NCI-H69 (cell line): ENCODE measurements at places on chromosomes 2 and 18.

DNA sequence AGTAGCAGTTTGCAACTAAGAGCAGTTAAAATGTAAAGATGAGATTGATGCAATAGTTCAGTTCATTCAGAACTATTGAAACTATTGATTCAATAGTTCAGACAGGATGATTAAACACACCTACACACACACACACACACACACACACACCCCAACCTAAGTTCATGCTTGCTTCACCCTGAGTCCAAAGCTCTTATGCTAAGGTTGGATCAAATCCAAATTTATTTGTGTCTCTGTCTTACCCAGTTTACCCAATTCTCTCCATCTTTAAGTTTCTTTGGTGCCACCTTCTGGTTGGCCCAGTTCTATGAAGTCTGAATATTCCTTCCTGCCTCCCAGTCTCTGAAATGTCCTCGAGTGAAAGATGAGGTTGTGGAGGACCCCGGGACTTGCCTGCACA, 5.1 kb downstream of the SERPINB8 start:
- DNase-seq, result peak; percentile 68

GRCh38 chr2:182128821-182129707, 143.4 kb downstream of the PPP1R1C start:
- no peak for DNase-seq

- DNase-seq, result no peak
These were observed 824 bp upstream of the VPS54 start for GRCh38 chr2:64019975-64020528.

DNA sequence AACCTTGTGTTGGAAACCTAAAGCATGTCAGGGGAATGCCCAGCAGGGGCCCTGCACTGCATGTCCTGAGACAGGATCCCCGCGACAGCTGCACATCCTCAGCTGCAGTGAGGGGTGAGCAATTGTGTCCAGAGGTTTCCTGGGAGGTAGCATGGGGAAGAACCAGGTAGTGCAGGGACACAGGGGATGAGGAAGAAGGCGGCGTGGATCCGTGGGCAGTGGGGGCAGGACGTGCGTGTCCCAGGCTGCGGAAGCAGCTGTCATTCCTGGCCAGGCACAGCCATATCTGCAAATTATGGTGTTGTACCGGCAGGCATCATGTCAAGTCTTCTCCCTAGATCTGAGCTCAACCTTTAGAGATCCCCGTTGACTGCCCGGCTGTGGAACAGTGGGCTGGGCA, 238.2 kb upstream of the MYT1L start:
- no peak for DNase-seq

DNA sequence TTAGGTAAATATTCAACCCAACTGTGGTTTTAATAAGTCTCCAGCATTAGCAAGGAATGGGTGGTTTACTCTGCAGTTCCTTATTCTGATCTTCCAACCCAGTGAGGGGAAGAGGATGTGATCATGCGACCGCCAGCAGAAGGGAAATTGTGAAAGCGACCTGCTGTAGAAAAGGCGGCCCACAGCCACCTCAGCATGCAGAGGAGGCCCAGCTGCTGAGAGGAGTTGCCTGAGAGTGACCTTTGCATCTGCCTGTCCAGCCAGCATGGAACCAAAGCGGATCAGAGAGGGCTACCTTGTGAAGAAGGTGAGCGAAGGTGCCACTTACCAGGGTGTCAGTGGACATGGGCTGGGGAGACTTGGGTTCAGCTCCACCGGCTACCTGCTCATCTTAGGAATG, at the start of gene PLEK:
PLEK (plus strand) TSS at position 196 of the 400 bp plus-strand sequence; CDS start at position 266, 70 bp downstream.
- DNase-seq, result no peak

- DNase-seq, result peak; percentile 3
These were observed 121.9 kb downstream of the HDAC4 start for GRCh38 chr2:239278941-239279365.

DNA sequence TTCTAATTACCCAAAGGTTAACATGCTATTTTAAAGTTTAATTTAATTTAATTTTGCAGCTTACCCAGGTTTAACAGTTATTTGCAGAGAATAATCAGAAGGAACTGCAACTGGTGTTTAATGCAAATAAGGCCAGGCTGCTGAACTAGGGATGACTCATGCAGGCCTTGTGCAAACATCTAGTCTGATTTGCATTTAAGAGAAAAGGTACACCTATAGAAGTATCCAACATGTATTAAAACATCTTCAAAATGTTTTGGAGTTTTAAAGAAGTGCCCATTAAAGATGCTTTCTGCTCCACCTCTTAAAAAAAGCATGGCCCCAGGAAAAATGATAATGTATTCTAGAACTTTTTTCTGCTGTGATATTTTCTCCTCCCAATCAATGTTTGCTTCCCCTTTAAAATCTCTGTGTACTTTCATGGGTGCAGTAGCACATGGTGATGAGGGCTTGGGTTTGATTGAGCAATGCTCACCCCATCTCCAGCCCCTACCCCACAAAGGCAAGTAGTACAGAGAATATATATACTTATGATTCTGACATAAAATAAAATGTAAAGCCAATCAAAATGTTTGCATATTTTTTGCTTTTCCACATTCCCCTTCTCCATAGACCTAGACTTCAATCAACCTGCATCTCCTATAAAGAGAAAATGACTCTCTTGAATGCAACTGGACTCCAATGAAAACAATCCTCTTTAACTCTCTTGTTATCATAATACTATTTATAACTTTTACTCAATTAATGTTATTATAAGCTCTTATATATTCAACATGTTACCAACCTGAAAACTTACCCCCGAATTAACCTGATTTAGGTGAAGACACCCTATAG, 54.1 kb downstream of the ATP8B1 start:
- DNase-seq, result peak; percentile 97

- peak; percentile 6 for DNase-seq
These were observed 649.1 kb downstream of the NYAP2 start for GRCh38 chr2:226048611-226049010.

DNA sequence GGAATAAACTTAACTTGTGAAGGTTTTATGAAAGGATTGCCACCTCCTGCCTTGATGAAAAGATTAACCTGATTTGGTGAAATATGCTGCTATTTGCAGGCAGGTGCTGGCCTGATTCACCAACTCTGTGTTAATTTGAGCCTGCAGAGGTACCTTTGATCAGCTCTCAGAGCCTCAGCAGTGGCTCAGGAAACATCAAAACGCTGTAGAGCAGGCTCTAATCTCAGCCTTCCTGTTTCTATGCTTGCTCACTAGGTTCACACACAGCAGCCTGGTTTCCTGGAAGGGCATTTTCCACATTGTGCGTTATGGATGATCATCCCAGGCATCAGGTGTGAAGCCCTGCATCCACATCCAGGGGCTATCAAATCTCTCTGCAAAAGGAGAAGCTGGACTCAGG, 16.9 kb downstream of the TGIF1 start:
- no peak for DNase-seq

DNA sequence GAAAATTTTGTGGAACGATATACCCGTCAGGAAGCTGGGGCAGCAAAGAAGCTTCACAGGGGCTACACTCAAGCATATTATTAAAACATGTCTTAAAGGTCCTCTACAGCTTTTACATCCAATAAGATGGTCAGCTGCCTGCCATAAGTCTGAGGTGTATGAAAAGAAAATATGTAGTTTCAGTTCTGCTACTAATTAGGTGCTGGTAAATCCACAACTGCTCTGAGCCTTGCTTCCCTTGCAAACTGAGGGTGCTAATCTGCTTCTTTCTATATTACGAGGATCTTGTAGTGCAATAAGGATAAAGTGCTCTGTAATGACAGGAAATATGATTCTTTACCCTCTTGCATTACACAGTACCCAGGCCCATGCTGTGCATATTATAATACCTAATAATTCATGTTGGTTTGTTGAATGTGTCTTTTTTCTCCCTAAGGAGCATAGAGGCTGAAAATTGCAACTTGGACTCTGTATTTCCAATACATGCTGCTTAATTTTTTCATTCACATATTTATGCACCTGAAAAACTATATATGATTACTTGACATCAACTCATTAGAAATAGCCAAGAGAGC, 14.5 kb upstream of the SLC8A1 start:
- peak; percentile 86 for DNase-seq

GRCh38 chr2:215784371-215784783, 229.0 kb downstream of the MREG start:
- no peak for DNase-seq

GRCh38 chr18:55338978-55339650, 248.9 kb downstream of the TCF4 start:
- peak; percentile 77 for DNase-seq

- DNase-seq, result no peak
These were observed 62.9 kb downstream of the FHOD3 start for GRCh38 chr18:36360256-36360909.

DNA sequence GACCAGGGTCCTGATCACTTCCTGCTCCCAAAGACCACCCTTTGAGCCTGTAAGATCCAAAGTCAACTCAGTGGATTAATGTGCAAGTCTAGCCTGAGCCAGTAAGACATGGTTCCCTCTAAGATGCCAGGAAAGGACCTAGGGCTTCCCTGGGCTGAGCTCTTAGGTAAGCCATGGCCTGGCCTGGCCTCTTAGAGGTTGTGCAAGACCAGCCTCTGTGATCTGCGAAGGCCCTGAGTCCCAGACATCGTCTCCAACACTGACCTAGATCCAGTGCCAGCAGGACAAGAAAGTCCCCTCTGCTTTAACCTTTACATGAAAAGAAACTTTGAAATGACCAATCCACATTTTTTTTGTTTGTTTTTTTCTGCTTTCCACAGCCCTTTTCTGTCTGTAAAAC, 73.6 kb upstream of the CYP1B1 start:
- DNase-seq, result no peak

GRCh38 chr18:23689031-23689615, at the start of gene LAMA3:
Gene LAMA3, plus strand, starts transcription at chr18:23689453. Its CDS starts 231 bp downstream, at chr18:23689684.
- DNase-seq, result peak; percentile 94

DNA sequence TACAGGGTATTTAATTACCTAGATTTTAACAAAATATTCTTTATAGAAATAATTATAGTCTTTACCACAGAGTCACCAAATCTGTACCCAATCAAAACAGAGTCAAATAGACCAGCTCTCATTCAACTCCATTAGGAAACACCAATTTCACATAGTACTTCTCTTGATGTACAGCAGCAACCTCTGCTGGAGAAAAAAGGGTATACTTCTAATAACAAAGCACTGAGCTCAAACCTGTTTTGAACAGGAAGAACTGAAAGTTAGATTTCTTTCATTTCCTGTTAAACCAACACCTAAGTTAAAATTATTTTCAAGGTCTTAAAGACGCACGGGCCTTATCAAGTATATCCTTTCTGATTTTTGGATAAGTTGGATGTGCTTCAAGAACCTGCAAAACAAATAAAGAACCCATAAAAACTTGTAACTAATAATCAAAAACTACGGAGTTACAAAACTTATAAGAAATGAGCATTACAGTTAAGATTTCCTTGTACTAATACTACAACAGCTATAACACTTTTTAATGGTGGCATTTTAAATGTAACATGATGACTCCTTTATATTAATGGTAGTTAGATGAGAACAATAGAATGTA, 79.0 kb downstream of the TTC21B start:
- peak; percentile 87 for DNase-seq

DNA sequence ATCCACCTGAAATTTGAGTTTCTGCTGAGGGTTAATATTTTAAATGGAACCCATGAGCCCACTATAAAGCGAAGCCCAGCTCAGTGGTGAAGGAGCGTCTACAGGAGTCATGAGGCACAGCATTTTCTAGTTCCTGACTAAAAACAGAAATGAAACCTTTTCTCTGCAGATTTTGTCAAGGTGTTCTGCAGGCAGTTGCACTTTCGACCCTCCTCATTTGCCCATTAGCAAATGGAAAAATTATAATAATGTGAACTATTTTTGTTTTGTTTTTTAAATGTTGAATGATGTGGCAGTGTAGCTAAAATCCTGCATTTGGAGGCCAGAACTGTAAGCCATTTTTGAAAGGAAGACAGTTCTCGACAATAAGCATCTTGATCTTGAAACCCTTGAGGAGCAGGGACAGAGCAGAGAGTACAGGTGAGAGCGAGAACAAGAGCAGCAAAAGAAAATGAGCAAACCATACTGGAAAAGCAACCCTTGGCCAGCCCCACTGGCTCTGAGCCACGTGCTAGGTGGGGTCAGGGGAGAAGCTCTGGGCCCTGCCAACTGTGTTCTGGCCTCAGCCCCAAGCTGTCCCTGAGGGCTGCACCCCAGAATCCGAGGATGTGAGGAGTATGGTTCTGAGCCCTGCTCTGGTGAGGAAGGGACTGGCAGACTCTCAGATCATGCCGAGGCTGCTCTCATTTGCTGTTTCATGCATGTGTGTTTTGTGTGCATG, 26.4 kb upstream of the COPS8 start:
- no peak for DNase-seq

- DNase-seq, result no peak
These were observed 9.8 kb downstream of the ARHGAP25 start for GRCh38 chr2:68744366-68744912.

- no peak for DNase-seq
These were observed 24.0 kb downstream of the ZNF385B start for GRCh38 chr2:179837408-179837807.

DNA sequence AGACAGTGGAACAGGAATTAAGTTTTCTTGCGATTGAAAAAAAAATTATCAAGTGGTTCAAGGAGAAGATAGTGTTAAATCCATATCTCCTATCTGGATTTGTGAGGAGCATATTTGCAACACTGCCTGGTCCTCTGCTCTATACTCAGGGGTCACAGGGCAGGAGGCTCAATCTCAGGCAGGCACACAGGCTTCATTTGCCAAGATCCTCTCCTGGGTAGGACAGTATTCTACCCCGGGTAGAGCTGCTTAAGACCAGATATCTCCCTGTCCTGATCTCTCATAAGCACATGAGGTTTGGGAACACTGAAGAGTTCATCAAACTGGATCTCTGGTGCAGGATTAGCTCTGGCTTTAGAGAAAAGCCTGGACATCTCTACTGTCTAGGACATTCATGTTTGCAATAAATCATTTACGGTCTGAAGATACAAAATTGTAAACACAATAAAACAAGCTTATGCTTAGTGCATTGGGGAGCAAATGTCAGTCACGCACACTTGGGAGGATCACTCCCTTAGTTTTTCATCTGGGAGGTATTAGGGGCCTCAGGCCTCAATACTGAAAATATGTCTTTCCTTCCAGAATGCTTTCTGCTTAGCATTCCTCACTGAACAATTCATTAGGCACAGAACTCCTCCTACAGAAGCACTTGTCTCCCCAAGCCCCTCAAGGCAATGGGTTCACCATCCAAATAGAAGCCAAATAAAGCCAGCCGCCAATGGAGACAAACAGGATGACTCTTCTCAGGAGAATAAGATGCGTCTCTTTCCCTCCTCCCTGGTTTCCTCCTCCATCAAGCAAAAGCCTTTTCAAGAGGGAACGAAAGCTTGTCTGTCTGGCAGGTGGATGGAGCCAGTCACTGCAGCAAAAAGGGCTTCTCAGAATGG, 34.1 kb upstream of the LCLAT1 start:
- DNase-seq, result no peak

- DNase-seq, result peak; percentile 56
These were observed 41.1 kb upstream of the RALBP1 start for GRCh38 chr18:9434122-9434701.

DNA sequence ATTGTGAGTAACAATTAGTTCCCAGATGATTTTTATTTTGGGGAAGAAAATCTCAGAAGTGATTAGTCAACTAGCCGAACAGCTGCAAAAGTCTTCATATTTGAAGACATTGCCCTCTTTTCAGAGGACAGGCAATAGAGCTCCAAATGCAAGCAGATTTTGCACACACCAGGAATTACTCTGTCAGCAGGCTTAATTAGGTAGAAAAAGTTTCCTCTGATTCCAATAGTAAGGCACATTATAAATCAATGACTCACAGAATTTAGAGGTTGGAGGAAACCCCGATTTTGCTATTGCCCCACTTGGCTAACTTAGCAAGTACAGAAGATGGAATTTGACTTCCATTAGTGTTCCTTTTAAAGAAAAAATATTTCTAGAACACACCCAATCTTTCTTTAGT, 30.7 kb upstream of the SCN1A start:
- DNase-seq, result no peak
